ENCODE measurements at places on chromosomes 12 and 14.

- DNase-seq, result no peak
Observed at GRCh38 chr12:19775241-19775640, 335.9 kb downstream of the AEBP2 start.

- DNase-seq, result no peak
Observed at GRCh38 chr12:18837025-18837424, 99.1 kb downstream of the CAPZA3 start.

- DNase-seq, result no peak
Observed at GRCh38 chr12:24460099-24460498, 488.8 kb downstream of the BCAT1 start.

GRCh38 chr12:104722601-104723534, 235.2 kb downstream of the SLC41A2 start:
- DNase-seq, result no peak

DNA sequence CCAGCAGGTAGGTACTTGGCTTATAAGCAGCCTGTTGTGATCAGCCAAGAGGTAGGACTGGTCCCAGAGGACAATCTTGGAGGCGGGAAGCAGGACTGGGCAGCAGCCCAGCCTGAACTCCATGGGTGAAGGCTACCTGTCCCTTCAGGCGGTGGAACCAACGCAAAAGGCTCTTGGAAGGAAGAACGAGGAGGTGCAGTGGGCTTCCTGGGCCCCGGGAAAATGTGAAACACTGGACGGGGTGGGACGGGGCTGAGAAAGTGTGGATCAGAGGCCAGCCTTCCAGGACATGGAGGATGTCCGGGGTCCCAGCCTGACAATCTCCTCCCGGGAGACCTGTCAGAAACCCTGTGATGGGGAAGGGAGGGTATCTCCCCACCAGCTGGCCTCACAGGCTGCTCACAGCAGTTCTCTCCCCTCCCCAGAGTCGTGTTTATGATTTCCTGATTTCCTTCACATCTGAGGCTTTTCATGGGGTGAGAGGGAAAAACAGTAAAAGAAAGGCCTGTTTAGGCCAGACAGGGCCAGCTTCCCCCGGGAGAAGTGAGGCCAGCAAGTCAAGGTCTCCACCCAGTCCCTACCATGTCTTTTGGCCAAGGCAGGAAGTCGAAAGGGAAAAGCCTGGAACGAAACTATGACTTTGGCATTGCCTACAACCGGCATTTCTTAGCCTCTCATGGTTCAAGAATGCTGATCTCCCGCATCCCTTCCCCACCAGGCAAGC, 11.3 kb downstream of the CMKLR1 start:
- no peak for DNase-seq

GRCh38 chr12:89877136-89877535, 168.5 kb upstream of the ATP2B1 start:
- DNase-seq, result no peak
